ENCODE measurements at places on chromosomes 4 and X. TPM values are rescaled to one million over a fixed set of nuclear protein-coding genes. Genes with fewer than 3 reads are reported as not detected.

The CDX4 gene
- not detected for total RNA-seq

The BGN gene
- 18.7 TPM for total RNA-seq

The GSPT2 gene
- total RNA-seq = 4.6 TPM

The RAB33A gene
- 0.91 TPM for total RNA-seq

The OCIAD2 gene
- total RNA-seq = 9.5 TPM

The CDS1 gene
- 0.99 TPM for total RNA-seq

The ZFP92 gene
- total RNA-seq = 2.2 TPM

GRCh38 chrX:16202943-16203342 is 35.7 kb downstream of the MAGEB17 start:
- DNase-seq = no peak

GRCh38 chr4:52889354-52889753 is 27.2 kb downstream of the RASL11B start:
- no peak for DNase-seq

DNA sequence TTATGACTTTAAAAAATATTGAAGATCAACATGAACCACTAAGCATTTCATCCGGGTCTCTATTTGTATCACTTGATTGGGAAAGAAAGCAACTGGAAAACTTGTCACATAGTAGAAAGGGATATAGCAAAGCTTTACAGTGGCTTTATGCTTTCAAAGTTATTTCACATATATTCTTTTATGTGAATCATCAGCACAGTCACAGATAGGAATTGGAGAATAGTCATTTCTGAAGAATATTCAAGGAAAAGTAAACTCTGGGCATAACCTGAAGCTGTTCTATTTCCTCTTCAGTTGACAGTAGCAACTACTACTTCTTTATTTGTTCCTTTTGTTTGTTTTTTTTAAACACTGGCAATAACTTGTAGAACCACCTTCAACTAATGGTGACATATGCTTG is 50.5 kb downstream of the MND1 start:
- no peak for DNase-seq

- no peak for DNase-seq
These were observed 443.0 kb downstream of the GPM6A start for GRCh38 chr4:175369087-175369486.

GRCh38 chrX:40694802-40695201 is 40.5 kb downstream of the MED14 start:
- DNase-seq = no peak

GRCh38 chr4:13171292-13172057 is 312.7 kb downstream of the RAB28 start:
- no peak for DNase-seq

GRCh38 chrX:77347572-77347971 is 99.6 kb upstream of the FGF16 start:
- DNase-seq = no peak

DNA sequence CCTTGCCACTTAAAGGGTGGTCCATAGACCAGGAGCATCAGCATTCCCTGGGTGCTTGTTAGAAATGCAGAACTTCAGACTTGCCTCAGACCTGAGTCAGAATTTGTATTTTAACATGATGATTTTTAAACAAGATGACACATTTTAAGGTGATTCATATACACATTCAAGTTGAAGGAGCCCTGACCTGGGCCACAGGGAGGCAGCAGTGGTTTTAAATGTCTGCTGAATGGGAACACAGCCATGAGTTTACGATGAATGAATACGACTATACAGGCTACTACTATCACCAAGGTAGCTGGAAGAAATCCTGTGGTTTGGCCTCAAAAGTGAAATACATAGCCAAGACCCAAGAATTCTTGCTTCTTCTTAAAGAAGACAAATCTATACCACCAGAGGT is 2.9 kb downstream of the HDAC8 start:
- DNase-seq = no peak

All from esophagus muscularis mucosa (tissue), 4 donors.